ENCODE measurements at places on chromosomes 7 and 10.
A peak's percentile ranks its signal among the peaks of the same experiment; 100 is the strongest.

GRCh38 chr7:47661051-47661714 lies 79.3 kb upstream of the TNS3 start:
- no peak for DNase-seq

GRCh38 chr7:155375337-155376277 lies 77.9 kb downstream of the INSIG1 start:
- DNase-seq, result no peak

DNA sequence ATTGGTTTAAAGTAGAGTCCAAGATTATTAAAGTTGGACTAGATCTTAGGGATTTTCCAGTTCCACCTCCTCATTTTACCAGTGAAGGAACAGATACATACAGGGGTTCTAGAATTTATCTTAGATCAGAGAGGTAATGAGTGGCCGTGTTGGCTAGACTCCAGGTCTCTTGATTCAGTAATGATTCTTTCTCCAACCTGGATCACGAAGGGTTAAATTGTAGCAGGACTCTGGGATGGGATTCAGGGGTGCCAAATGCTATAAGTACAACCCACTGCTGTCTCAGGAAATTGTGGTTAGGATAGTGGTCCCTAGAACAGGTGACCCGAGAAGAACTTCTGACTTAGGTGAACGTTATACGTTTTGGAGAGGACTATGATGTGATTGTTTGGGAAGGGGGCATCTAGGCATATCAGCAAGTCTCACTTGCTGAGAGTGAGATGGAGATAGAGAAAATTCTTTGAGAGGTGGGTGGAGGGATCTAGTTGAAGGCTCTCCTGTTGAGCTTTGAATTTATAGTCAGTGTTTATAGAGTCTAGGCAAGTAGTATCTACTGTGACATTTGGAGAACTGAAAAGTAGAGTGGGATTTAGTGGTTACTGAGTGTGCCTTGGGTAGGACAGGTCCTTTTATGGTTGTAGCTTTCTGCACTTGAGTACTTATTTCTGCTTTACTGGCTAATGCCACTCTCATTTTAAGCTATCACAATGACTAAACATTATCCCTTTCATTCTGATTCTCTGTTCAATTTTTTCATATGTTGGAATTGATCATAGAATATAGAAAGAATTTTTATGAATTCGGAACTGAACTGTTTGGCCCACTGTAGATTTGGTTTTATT lies 58.3 kb downstream of the ST7 start:
- no peak for DNase-seq

DNA sequence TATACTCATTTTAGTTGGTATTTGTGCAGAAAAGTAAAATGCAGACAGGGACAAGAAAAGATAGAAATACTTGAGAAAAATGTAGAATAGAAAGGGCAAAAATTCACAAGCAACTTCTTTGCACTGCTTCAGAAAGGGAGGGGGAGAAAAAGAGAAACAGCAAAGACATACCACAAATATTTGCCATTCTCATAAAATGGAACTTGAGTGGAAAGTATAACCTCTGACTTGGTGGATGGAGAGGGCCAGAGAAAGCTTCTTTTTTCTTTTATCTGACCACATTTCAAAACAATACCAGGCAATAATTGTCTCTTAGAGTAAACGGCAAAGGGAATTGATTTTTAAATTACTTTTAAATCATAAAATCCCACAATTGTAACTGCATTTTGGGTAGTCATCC lies 35.8 kb upstream of the TRUB1 start:
- no peak for DNase-seq

GRCh38 chr10:130635528-130635927 lies 499.3 kb downstream of the GLRX3 start:
- DNase-seq, result no peak

DNA sequence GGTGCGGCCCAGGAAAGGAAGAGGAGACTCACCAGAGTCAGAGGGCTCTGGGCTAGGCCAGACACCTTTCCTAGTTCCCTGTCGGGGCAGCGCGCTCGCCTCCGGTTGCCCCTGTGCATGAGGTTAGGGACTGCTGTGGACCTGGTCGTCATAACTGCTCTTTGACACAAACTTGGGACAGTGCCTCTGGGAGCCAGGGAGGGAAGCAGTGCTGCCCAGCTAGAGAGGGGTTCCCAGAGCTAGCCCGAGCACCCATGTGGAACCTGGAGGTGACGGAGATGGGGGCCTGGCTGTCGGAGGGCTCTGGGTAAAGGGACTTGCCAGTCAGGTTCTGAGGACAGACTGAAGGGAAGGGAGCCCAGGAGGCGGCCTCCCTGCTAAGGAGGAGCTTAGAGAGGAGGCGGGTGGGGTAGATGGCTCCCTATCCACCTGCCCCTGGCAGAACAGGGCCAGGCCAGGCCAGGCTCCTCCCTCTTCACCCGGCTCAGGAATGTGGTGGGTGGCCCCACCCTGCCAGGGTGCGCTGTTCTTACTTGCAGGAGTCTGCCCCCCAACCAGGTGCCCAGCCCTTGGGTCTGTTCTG lies 29.7 kb downstream of the AGAP3 start:
- no peak for DNase-seq

DNA sequence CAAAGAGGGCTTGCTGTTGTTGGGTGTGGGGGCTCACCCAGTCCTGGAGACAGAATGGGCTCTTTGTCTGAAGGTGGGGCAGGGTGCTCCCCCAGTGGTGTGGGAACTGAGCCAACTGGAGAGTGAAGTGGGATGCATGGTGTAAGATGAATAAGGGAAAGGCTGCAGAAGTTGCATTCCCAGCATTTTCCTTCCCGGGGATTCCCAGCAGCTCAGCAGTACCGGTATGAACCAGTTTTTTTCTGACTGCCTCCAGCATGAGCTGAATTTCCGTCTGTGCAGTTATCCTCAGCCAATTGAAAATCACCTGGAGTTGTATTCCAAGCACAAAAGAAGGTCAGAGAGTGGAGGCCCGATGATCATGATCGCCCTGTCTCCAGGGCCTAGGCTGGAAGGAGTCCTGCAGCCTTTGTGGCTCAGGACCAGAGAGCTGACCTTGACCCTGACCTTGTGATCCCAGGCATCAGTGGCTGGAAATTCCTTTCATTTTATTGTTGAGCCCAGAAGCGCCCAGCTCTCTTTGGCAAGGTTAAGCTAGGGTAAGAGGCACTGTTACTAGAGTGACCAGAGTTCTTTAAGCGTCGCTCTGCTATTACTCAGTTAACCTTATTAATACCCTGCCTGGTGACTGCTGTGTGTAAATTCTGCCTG lies 33.4 kb downstream of the OGDH start:
- DNase-seq, result peak; percentile 49

- no peak for DNase-seq
Observed at GRCh38 chr7:107234436-107234835, 65.6 kb downstream of the HBP1 start.

DNA sequence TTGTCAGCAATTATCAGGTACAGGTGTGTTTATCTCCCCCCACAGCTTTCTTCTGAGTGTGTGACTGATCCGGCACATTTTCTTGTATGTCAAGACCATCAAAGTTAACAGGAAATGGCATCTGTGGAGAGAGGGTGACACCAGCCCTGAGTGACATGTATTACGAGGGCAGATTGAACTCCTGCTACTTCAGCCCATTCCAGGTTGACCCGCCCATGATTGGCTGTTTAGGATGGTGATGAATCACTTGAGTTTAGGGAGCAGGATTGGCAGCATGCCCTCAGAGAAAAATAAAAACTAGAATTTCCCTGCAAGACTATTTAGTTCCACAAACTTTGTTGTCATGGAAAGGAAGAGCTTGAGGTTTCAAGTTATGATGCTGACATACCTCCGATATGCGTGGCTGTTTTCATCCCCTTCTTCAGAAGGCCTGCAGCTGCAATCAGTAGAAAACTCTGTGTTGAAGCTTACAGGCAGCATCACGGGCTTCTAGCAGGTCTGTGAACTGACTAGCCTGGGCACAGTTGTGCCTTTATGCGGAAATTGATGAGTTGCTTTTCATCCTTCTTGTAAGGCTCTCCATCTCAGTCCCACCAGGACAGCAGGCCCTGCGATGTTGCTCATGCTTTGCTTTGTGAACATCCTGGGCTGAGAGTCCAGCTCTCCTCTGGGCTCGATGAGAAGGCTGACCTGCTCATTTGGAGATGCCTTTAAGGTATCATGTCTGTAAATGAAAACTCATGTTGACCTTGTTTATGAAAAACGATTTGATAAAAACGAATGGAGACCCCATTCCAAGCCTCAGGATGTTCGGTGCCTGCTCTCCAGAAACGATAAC lies 8.0 kb upstream of the CELF2 start:
- DNase-seq, result peak; percentile 16

Measured in skeletal muscle cell (primary cell).